ENCODE measurements at places on chromosomes 6 and 20. TPM values are rescaled to one million over a fixed set of nuclear protein-coding genes. Genes with fewer than 3 reads are reported as not detected.

SLC52A3 gene
- total RNA-seq: not detected

TOX2 gene
- total RNA-seq: 0.26 TPM

MCHR2 gene
- total RNA-seq: not detected

CST11 gene
- not detected for total RNA-seq

YTHDF1 gene
- total RNA-seq: 38.0 TPM

SNAP91 gene
- not detected for total RNA-seq

SASH1 gene
- not detected for total RNA-seq

FLRT3 gene
- not detected for total RNA-seq

GRCh38 chr20:51768759-51769517, 748 bp upstream of the ATP9A start:
- peak overlapping the region; percentile 51 for H3K27ac ChIP-seq
- no peak for DNase-seq
- H3K36me3 ChIP-seq: peaks cover 2% of the 10 kb centered on the region

- DNase-seq: no peak
- no peak overlapping the region for H3K27ac ChIP-seq
- H3K4me3 ChIP-seq: no peak overlapping the region
- H3K36me3 ChIP-seq: no peaks in the 10 kb centered on the region
- no peaks in the 10 kb centered on the region for H3K27me3 ChIP-seq
Measured at GRCh38 chr6:145087034-145087433, 648.3 kb downstream of the EPM2A start.

- no peaks in the 10 kb centered on the region for H3K36me3 ChIP-seq
- H3K27me3 ChIP-seq: peaks cover 5% of the 10 kb centered on the region
- H3K4me1 ChIP-seq: no peaks in the 10 kb centered on the region
Measured at GRCh38 chr6:154414021-154414813, 57.6 kb upstream of the IPCEF1 start.

DNA sequence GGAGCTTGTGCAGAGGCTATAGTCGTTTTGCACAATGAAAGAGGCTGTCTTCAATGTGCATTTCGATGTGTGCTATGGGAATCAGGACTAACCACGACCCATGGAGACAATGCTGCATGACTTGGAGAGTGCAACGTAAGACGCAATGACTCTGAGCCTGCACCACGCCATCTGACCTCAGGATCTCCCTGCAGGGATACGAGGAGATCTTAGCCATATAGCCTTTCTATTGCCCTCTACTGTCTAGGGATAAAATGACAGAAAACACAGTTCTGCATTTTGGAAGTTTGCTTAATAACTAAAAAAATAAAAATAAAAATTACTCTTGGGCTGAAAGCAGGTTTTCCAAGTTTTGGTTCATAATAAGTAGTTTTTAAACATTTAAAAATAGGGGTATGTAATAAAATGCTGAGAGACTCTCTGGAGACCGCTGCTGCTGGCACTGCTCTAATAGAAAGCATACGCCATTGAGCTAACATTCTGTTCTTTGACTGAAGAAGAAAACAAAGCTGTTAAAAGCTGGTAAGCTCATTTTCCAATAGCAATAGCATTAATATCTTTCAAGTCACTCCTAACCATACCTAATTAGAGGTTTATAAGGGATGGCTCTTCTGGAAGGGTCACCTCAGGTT, 87.2 kb downstream of the PDE7B start:
- DNase-seq: no peak
- no peaks in the 10 kb centered on the region for H3K36me3 ChIP-seq
- no peaks in the 10 kb centered on the region for H3K27me3 ChIP-seq
- H3K4me3 ChIP-seq: no peak overlapping the region

- H3K4me3 ChIP-seq: no peak overlapping the region
- H3K27ac ChIP-seq: no peak overlapping the region
- no peak for DNase-seq
- H3K27me3 ChIP-seq: peaks cover 14% of the 10 kb centered on the region
- H3K36me3 ChIP-seq: no peaks in the 10 kb centered on the region
Measured at GRCh38 chr6:3585320-3585935, 128.6 kb upstream of the SLC22A23 start.

- no peak for DNase-seq
- peaks cover 12% of the 10 kb centered on the region for H3K27me3 ChIP-seq
- H3K36me3 ChIP-seq: no peaks in the 10 kb centered on the region
- no peak overlapping the region for H3K4me3 ChIP-seq
- no peak overlapping the region for H3K27ac ChIP-seq
Measured at GRCh38 chr6:3835785-3836184, 13.4 kb upstream of the FAM50B start.

DNA sequence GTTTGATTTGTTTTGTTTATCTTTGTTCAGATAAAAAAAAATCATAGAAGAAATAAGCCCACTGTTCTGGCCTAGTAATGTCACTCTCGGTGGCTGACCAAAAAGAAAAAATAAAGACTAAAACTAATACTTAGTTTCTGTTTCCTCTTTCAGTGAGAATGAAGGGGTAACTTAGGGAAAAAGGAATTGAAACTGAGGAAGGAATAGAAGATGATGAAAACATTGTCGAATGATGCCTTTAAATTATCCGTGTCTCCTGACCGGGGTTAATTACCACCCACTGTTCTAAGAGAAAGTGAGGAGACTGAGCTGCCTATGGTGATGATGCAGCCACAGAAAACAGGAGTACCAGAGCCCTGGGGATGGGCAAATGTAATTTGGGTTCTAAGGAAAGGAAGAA, 73.1 kb downstream of the PTCHD4 start:
- H3K4me1 ChIP-seq: no peaks in the 10 kb centered on the region
- peaks cover 2% of the 10 kb centered on the region for H3K27me3 ChIP-seq
- no peak overlapping the region for H3K27ac ChIP-seq
- H3K4me3 ChIP-seq: no peak overlapping the region

- H3K4me1 ChIP-seq: peaks cover 10% of the 10 kb centered on the region
- DNase-seq: no peak
- H3K36me3 ChIP-seq: no peaks in the 10 kb centered on the region
- H3K27me3 ChIP-seq: no peaks in the 10 kb centered on the region
Measured at GRCh38 chr20:64212755-64213154, 42.8 kb upstream of the PCMTD2 start.

- H3K27me3 ChIP-seq: no peaks in the 10 kb centered on the region
- DNase-seq: no peak
- H3K4me1 ChIP-seq: peaks cover 37% of the 10 kb centered on the region
- H3K36me3 ChIP-seq: peaks cover 22% of the 10 kb centered on the region
- H3K27ac ChIP-seq: peak overlapping the region; percentile 24
Measured at GRCh38 chr6:158002951-158003853, 21.5 kb downstream of the SYNJ2 start.

GRCh38 chr6:137496909-137497720, 2.9 kb upstream of the OLIG3 start:
- DNase-seq: peak; percentile 40
- no peak overlapping the region for H3K27ac ChIP-seq
- H3K4me1 ChIP-seq: peaks cover 36% of the 10 kb centered on the region
- no peaks in the 10 kb centered on the region for H3K36me3 ChIP-seq

DNA sequence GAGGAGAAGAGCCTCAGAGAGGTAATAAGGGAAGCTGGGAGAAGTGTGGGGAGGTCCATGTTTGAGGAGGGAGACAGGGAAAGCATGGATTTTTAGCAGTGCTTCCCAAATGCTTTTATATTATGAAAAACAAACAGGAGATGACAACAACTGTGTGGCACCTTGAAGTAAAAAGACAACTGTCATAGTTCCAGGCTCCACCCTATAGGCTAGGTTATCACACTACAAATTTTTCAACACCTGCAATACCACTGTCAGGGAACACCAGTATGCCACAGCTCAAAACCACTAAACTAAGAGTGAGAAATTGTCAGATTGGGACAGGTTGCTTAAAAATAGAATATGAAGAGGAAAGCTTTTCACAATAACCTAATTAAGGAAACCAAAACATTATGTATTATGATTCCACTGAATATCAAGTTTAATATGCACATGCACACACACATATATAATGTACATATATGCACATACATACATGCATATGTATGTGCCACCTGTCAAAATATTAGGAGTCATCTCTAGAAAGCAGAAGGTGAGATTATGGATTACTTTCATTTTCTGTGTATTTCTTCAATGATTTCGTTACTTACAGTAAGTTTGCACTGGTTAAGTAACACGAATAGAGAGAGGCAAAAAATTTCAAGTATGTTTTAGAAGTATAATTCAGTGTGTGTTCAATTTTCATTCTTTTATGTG, 261.2 kb downstream of the PTPRK start:
- no peaks in the 10 kb centered on the region for H3K27me3 ChIP-seq
- H3K4me3 ChIP-seq: peak overlapping the region; percentile 84
- peaks cover 13% of the 10 kb centered on the region for H3K36me3 ChIP-seq

GRCh38 chr6:119077643-119078375, 655 bp downstream of the FAM184A start:
- H3K4me1 ChIP-seq: peaks cover 30% of the 10 kb centered on the region
- H3K27ac ChIP-seq: peak overlapping the region; percentile 28
- peaks cover 2% of the 10 kb centered on the region for H3K36me3 ChIP-seq
- peaks cover 9% of the 10 kb centered on the region for H3K27me3 ChIP-seq
- peak overlapping the region; percentile 72 for H3K4me3 ChIP-seq

- no peak for DNase-seq
- peaks cover 11% of the 10 kb centered on the region for H3K36me3 ChIP-seq
- no peak overlapping the region for H3K4me3 ChIP-seq
- no peak overlapping the region for H3K27ac ChIP-seq
- no peaks in the 10 kb centered on the region for H3K27me3 ChIP-seq
Measured at GRCh38 chr6:21199262-21199661, 394.3 kb upstream of the SOX4 start.

DNA sequence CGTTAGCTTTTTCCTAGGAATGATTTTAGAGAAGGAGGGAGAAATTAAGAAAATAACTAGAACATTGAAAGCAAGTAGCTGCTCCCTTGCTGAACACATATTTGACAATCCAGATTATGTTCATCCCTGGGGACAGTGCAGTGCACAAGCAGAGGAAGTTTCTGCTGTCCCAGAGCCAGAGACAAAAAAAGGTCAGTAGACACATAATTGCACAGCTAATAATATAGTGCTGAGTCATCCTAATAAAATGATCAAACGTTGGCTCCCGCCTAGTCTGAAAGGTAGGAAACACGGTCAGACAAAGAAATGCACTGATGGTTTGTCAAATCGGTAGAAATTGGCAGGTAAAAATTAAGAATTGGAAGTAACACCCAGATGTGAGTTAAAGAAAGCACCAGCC, 21.7 kb upstream of the SSTR4 start:
- no peaks in the 10 kb centered on the region for H3K36me3 ChIP-seq
- no peaks in the 10 kb centered on the region for H3K4me1 ChIP-seq
- no peak for DNase-seq
- H3K4me3 ChIP-seq: no peak overlapping the region
- H3K27me3 ChIP-seq: no peaks in the 10 kb centered on the region

DNA sequence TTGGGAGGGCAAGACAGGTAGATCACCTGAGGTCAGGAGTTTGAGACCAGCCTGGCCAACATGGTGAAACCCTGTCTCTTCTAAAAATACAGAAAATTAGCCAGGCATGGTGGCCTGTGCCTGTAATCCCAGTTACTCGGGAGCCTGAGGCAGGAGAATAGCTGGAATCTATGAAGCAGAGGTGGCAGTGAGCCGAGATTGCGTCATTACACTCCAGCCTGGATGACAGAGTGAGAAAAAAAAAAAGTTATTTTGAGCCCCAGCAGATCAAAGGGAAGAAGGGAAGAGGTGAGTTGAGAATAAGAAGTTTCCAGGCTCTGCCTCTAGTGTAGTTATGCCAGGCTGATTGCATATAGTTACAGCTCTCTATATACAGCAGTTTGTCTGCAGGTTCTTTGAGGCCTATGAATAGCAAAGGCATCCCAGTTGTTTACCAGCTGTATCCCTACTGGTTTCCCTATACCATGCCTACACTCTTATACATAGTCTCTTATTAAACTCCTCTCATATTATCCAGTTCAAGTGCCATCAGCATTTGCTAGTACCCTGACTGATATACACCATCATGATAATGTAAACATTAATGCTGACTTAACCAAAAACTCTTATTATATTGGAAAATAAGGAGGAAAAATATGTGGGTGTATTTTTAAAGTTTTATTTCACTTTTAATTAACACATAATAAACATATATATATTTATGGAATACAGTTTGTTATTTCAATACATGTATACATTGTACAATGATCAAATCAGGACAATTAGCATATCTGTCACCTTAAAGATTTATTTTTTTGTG, 823.6 kb upstream of the ADGRB3 start:
- DNase-seq: no peak
- H3K27ac ChIP-seq: no peak overlapping the region
- no peaks in the 10 kb centered on the region for H3K36me3 ChIP-seq
- H3K4me3 ChIP-seq: no peak overlapping the region
- no peaks in the 10 kb centered on the region for H3K27me3 ChIP-seq

- H3K27me3 ChIP-seq: peaks cover 19% of the 10 kb centered on the region
- no peak overlapping the region for H3K27ac ChIP-seq
- H3K4me3 ChIP-seq: no peak overlapping the region
- no peaks in the 10 kb centered on the region for H3K36me3 ChIP-seq
Measured at GRCh38 chr6:151647976-151648639, 154.3 kb downstream of the CCDC170 start.

DNA sequence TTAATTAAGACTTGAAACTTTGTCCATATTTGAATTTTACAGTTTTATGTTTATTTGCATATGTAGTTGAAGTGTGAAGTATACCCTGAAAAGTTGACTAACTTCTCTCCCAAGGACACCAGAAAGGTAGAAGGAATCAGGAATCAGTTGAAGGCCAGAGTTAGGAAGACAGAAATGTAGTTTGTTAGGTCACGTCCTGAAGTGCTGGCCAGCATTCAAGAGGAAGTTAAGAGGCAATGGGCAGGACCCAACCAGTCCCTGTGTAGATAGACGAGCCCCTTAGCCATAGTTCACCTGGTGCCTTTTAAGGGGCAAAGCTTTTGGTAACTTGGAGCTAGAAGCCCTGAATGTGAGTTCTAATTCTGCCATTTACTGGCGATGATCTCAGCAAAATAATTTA, 250.4 kb upstream of the KCNQ5 start:
- no peaks in the 10 kb centered on the region for H3K4me1 ChIP-seq
- H3K27me3 ChIP-seq: peaks cover 9% of the 10 kb centered on the region
- H3K27ac ChIP-seq: no peak overlapping the region
- no peaks in the 10 kb centered on the region for H3K36me3 ChIP-seq
- DNase-seq: no peak

DNA sequence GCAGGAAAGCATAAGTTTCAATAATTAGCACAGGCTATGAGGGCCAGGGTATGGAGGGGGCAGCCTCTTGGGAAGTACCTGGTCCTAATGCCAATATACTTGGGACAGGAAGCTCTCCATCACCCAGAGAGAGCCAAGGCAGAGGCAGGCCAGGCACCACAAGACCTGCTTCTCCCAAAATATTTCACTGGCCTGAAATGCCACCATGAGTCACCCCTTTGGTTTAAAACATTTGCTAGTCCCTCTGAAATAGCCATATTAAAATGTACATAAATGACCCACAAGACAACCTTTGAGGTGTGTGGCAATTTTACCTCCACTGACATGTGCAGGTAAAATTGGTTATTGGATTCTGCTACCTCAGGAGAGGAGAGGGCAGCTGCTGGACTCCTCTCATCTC, 23.4 kb upstream of the SCUBE3 start:
- H3K27me3 ChIP-seq: peaks cover 8% of the 10 kb centered on the region
- H3K36me3 ChIP-seq: no peaks in the 10 kb centered on the region
- DNase-seq: no peak
- H3K27ac ChIP-seq: no peak overlapping the region

GRCh38 chr20:16175322-16175961, 397.8 kb downstream of the KIF16B start:
- DNase-seq: no peak
- H3K36me3 ChIP-seq: no peaks in the 10 kb centered on the region
- H3K27me3 ChIP-seq: no peaks in the 10 kb centered on the region

- no peaks in the 10 kb centered on the region for H3K4me1 ChIP-seq
- peaks cover 14% of the 10 kb centered on the region for H3K27me3 ChIP-seq
- no peak overlapping the region for H3K4me3 ChIP-seq
- no peak overlapping the region for H3K27ac ChIP-seq
- DNase-seq: no peak
Measured at GRCh38 chr6:154590756-154591155, 80.3 kb upstream of the CNKSR3 start.

Measured in activated naive CD8-positive, alpha-beta T cell treated with anti-CD3 and anti-CD28 coated beads, Interleukin-2, amount 10 ng/mL, durations not matched to agents 7 days and 5 days (primary cell).